ENCODE measurements at places on chromosomes 7 and 10.

- DNase-seq: no peak
Measured at GRCh38 chr7:1915956-1916600, 246.0 kb downstream of the ELFN1 start.

DNA sequence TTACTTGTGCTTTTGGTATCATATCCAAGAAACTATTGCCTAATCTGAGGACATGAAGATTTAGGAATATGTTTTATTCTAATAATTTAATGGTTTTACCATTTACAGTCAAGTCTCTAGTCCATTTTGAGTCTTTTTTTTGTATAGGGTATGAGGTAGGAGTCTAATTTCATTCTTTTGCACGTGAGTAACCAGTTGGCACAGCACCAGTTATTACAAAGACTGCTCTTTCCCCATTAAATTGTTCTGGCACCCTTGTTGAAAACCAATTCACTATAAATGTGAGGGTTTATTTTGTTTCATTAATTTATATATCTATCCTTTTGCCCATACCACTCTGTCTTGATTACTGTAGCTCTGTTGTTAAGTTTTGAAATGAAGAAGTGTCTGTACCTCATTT is 381.6 kb downstream of the SUGCT start:
- no peak for DNase-seq

GRCh38 chr7:22216832-22217475 is 140.0 kb downstream of the RAPGEF5 start:
- DNase-seq: no peak

- DNase-seq: no peak
Measured at GRCh38 chr7:93799750-93800357, 90.7 kb downstream of the TFPI2 start.

- DNase-seq: no peak
Measured at GRCh38 chr10:113162960-113163359, 212.9 kb downstream of the TCF7L2 start.

DNA sequence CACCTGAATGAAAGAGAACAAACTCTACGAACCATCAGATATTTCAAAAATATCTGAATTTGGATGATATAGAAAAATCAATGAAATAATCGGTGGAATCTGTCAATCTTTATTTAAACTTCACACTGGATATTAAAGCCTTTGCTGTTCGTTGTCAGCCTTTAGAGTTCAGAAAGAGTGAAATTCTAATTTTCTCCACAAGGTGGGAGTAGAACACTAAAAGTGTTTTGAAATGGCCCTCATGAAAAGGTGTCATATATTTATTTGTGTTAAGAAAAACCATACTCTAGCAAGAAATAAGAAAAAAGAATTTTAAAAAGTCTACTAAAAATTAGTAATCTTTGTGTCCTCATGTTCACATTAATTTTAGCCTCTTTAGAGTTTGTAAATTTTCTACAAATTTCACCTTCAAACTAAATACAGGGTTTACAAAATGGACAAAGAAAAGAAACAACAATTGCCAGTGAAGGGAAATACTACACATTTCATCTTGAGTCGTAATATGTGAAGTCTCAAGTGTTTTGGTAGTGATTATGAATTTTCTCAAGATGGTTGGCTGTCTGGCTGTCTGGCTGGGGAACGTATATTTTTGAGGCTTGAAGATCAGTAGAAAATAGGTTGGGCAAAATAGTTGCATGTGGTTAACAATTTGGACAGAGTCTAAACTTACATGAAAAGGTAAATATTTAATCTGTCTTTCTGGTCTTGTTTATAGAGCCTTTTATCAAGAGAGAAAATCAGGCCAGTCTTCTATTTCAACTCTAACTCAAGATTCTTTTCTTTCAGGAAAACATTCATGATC is 43.7 kb downstream of the DNAJB9 start:
- no peak for DNase-seq

DNA sequence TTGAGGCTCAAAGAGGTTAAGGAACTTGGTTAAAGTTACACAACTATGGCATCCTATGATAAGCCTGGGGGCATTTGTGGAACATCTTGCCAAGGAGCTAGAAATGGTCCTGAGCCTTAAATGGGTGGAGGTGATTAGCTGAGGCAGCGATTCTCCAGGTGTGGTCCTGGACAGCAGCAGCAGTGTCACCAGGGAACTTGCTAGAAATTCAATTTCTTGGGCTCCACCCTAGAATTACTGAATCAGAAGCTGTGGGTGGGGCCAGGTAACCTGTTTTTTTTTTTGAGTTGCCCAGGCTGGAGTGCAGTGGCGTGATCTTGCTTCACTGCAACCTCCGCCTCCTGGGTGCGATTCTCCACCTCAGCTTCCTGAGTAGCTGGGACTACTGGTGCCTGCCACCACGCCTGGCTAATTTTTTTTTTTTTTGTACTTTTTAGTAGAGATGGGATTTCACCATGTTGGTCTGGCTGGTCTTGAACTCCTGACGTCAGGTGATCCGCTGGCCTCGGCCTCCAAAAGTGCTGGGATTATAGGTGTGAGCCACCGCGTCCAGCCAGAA is 13.1 kb downstream of the RPS24 start:
- no peak for DNase-seq

DNA sequence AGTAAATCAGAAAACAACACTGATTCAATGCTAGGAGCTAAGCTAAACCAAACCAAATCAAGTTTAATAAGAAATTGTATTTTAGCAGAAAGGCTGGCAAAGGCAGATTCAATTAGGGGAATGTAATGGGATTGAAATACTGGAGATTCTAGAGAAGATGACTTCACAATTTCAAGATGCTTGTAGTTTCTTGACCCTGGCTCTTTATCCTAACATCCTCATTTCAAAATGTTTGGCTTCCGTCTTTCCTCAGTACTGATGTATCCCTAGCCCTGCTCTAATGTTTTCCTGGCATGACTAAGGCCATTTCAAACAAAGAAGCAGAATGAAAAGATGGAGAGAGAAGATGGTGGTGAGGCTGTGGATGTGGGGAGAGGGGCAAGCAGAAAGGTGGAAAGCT is 2.7 kb upstream of the JCAD start:
- DNase-seq: no peak

DNA sequence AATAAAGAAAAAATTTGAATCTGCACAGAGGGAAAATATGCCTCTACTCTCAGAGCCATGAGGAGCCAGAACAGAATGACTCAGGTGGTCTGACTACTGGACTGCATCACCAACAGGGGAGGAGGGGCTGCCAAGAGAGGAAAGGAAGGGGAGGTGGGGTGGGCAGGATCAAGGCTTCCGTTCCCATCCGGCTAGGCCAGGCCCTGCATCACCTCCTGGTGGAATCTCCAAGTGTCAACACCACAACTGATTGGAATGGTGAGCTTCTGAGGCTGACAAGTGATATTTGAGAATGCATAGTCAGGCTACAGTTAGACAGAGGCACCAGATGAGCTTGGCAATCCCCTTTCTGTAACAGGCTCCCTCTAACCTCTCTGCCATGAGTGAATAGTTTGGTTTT is 10.4 kb upstream of the GPR26 start:
- DNase-seq: no peak

DNA sequence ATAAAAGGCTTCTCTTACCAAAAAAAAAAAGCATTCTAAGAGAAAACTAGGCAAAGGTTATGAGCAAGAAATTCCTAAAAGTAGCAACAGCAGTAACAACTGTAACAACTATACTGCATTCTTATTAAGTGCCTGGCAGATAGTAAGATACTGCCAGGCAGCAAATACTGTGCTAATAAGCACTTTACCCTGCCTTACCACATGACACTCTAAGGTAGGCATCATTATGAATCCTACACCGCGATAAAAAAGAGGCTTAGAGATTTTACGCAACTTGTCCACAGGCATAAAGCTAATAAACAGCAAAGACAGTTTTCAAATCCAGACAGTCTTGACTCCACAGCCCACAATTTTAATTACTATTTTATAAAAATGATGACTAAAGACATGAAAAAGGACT is 83.2 kb downstream of the USP6NL start:
- DNase-seq: no peak
